ENCODE measurements at places on chromosomes 2 and 18. TPM values are rescaled to one million over a fixed set of nuclear protein-coding genes. Genes with fewer than 3 reads are reported as not detected.
A peak's percentile ranks its signal among the peaks of the same experiment; 100 is the strongest.

DNA sequence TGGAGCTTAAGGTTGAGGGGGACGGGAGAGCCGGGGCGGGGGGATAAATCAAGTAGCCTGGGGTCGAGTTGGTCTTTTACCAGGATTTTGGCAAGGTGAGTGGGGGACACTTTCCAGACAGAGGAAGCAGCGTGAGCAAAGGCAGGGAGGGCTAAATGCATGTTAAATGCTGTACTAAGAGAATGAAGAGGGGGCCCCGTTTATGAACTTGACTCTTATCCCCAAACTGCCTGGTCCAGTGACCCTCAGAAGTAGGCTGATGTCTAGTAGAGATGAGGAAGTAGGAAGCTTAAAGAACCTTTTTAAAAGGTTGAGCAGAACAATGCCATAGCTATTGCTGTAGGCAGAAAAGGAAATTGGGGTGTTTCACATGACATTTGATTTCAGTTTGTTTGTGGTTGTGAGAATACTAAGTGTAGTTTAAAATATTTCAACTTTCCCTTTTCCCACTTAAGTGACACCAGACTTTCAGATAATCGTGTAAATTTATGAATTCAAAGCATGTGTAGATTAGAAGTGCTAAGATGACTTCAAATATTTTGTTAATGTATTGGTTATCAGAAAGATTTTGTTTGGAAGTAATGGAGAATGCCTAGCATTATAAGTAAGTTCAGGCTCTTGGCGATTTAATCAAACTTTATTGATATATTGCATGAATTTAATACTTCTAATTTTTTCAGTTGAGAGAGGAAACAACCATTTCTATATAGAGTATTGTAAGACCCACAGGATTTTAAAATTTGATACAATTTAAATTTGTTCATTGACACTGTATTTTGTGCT, 1.8 kb downstream of the REL start:
- no peak for DNase-seq

DNA sequence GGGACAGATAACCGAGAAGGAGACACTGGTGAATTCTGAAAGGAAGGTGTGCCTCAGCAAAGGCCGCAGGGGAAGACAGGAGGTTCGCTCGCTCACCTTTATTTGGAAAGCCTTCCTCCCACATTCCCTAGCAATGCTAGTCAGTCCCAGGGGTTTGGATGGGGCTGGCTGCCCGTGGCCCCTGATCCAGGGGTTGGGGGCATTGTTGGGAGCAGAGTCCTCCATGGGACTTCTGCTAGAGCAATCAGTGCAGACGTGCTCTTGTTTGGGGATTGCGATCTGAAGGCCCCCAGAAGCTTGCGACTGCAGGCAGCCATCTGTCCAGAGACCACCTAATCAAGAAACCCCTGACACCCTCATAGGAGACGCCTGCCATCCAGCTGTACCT, 6.0 kb upstream of the CYP27C1 start:
- DNase-seq: no peak

DNA sequence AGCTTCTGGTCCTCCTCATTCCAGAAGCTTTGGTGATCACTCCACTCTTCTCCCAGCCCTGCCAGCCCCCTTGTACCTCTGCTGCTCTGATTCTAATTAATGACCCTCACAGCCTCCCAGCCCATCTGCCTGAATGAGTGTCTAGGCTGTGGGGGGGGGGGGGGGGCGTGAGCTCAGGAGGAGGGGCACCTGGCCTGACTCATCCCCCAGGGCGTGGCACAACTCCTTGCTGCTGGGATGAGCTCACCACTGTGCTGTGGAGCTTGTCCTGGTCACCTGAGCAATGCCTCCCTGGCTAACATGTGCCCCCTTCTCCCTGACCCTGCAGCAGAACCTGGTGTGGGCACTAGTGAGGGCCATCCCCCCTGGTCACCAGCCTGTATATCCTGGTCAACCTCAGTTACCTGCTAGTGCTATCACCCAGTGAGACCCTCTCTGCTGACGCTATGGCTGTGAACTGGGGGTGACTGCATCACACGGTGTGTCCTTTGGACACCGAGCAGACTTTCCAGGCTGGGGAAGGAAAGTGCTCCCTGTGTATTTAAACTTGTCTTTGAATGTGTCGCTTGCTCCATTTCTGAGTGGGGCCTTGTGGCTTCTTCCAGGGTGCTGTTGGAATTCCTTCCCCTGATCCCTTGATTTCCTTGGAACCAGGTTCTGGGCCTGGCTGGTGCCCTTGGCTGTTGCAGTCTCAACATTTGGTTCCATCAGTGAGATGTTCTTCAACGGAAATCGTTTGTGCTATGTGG, 41.5 kb upstream of the PUM2 start:
- DNase-seq: no peak

The ACTG2 gene
- 173 TPM for total RNA-seq

DNA sequence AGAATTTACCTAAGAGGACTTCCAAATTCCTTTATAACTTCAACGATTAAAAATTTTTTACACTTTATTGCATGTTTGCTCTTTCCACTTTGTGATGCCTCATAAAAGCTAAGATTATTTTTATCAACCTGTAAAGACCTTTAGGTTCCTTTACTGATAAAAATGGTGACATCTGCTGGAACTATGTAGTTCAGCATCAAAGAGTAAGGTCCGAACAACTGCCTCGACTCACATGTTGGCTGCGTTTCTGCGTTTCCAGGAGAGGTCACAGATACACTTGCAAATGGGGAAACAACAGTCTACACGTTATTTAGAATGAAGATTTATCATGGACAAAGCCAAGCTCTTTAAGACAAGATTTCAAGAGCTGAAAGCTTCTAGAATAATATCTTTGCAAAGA, 18.8 kb upstream of the TMX3 start:
- no peak for DNase-seq

The IL1A gene
- total RNA-seq: not detected

GRCh38 chr2:31972059-31972458, 38.7 kb downstream of the MEMO1 start:
- DNase-seq: no peak

GRCh38 chr2:99158599-99158998, 3.8 kb downstream of the LIPT1 start:
- DNase-seq: no peak

The POTEF gene
- 8.4 TPM for total RNA-seq

- peak; percentile 50 for DNase-seq
Observed at GRCh38 chr2:89845532-89845931, 1154.1 kb downstream of the RPIA start.

The CYS1 gene
- total RNA-seq: 7.0 TPM

The STAT4 gene
- total RNA-seq: 12.4 TPM

The CMPK2 gene
- total RNA-seq: 0.95 TPM

The ZNF804A gene
- total RNA-seq: not detected

The DQX1 gene
- total RNA-seq: not detected

- DNase-seq: no peak
Observed at GRCh38 chr2:143586119-143586518, 456.9 kb downstream of the ARHGAP15 start.

DNA sequence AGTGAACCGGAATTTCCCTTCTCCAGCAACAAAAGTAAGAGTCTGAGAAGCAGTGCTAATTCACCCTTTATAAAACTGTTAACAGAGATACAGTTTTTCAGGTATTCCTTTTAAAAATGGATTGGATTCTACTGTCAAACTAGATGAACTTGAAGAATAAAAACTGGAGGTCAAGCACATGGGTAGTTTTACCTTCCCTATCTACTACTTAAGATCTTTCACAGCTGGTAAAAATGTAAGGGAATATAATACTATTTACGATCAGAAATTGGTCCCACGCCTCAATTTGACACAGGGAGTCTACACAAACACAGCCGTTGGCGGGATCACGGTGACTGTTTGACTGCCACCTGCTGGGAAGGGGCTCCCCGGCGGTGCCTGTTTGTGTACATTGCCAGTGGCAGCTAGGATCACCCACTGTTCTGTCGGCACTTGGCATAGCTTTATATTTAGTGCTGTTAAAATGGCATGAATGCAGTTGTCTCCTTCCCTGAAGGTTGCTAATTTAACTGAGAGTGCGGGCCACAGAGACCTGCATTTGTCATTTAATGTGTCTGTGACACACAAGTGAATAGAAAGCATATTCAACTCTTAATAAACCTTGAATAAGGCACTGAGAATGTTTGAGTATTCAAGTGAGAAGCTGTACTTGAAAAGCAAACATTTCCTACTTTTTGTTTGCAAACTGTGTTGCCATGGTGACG, 59.5 kb downstream of the ABCG8 start:
- no peak for DNase-seq

DNA sequence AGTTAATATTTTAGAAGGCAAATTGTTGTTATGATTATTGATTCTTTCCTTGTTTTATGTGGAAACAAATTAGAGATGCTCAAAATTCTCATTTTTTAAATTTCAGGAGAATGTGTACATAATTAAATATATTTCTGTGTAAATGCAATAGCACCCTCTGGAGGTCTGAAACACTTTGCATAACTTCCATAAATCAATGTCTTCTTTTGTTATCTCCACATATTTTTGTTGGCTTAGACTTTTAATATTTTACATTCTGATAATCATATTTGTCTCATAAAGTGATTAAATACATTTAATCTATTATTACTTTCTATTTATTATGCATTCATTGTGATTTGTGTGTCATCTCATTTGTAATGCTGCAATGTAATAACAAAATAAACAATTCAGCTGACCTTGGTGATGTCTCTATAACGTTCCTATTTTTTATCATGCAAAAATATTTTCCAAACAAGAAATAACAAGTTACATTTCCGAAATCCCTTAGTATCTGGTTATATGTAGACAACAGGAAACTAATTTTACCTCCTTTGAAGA, 201.8 kb upstream of the GALNT5 start:
- DNase-seq: no peak

The HEATR5B gene
- 19.6 TPM for total RNA-seq

The KCNG2 gene
- total RNA-seq: not detected

DNA sequence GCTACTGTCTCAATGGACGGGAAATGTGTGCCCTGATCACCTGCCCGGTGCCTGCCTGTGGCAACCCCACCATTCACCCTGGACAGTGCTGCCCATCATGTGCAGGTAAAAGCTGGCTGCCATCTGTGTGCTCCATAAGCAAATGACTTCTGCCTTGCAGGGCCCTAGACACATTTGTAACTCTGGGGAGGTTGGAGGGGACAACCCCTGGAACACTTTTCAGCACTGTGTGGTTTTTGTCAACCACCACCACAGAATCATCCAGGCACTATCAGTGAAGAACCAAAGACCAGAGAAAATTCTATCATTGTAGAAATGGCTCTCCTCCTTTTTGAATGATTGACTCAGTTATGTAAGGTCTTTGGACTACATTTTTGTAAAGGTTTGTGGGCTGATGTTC, 84.3 kb downstream of the FEZ2 start:
- no peak for DNase-seq

The C2orf66 gene
- not detected for total RNA-seq

DNA sequence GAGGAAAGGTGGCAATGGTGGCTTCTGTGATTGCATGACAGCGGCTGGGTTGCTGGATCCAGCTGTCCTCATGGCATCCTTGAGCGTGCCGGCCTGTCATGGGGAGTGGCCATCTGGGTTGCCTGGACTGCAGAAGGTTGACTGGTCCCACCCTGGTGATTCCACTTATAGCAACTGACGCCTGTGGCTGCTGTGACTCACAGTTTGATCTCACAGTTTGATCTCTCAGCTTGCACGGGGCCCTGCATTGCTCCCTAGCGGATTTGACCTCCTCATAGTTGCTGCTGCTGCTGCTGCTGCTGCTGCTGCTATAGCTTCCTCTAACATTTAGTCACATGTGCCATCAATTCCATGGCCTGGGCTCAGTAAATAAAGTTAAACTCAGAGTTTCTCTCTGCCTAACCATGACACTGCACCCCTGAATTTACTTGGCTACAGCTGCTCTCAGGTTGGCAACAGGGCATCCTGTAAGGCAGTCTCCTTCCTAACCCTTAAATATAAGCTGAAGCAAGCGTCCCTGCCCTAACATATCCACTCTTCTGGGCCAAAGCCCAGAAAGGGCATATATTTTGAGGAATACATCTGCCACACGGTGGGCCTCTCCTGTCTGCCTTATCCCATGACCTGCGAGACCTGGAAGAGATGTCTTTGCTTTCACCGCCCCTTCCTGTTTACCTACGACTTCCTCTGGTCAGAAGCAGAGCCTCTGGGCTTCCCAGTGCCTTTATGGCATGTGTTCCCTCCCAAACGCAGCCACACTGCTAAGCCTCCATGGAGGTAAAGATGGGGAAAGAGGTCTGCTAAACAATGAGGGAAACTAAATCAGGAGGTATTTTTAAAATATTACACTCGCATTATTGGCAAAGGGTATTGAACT, 37.8 kb upstream of the CCDC150 start:
- DNase-seq: peak; percentile 92

GRCh38 chr18:51006948-51007789, 22.8 kb upstream of the SMAD4 start:
- no peak for DNase-seq

- DNase-seq: no peak
Observed at GRCh38 chr2:179768765-179769164, 92.6 kb downstream of the ZNF385B start.

- peak; percentile 75 for DNase-seq
Observed at GRCh38 chr2:120767486-120768005, 31.9 kb downstream of the GLI2 start.

The APOB gene
- total RNA-seq: 0.23 TPM

GRCh38 chr2:134897932-134898331, 20.7 kb upstream of the CCNT2 start:
- no peak for DNase-seq

- DNase-seq: no peak
Observed at GRCh38 chr2:74503506-74504475, 3.7 kb downstream of the PCGF1 start.

- DNase-seq: no peak
Observed at GRCh38 chr2:8790739-8791162, 46.7 kb downstream of the KIDINS220 start.

The LDLRAD4 gene
- total RNA-seq: 78.2 TPM

The KCNS3 gene
- 0.41 TPM for total RNA-seq

The ACTR2 gene
- 449 TPM for total RNA-seq

The POLR1B gene
- total RNA-seq: 15.0 TPM

The LRP2 gene
- total RNA-seq: not detected

The RBKS gene
- total RNA-seq: 0.49 TPM

The ALPI gene
- total RNA-seq: not detected

The MOGAT1 gene
- total RNA-seq: not detected

The SIX3 gene
- total RNA-seq: not detected

DNA sequence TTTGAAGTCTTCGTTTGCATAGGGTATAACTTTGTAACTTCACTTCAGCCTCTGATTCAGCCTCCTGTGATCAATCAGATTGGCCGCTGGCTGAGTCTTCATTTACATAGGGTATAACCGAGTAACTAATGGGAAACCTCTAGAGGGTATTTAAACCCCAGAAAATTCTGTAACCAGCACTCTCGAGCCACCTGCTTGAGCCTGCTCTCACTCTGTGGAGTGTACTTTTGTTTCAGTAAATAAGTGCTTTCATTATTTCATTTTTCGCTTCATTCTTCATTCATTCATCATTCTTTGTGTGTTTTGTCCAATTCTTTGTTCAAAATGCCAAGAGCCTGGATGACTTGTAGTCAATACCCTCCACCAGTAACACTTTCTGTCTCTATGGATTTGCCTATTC, 56.4 kb downstream of the CCDC85A start:
- DNase-seq: no peak

GRCh38 chr2:63050334-63051041, at the start of gene OTX1:
Gene OTX1 (plus strand): TSS chr2:63050830. CDS start chr2:63052991, 2,161 bp downstream.
- DNase-seq: no peak

GRCh38 chr18:3391704-3392466, 58.1 kb upstream of the TGIF1 start:
- DNase-seq: no peak

- DNase-seq: no peak
Observed at GRCh38 chr2:57396355-57397098, 650.1 kb upstream of the VRK2 start.

The UGT1A5 gene
- not detected for total RNA-seq

GRCh38 chr18:44826418-44827259, 146.0 kb downstream of the SETBP1 start:
- DNase-seq: no peak

- DNase-seq: no peak
Observed at GRCh38 chr2:190582019-190582418, 47.5 kb upstream of the NEMP2 start.
